ENCODE measurements at places on chromosomes 6 and 20.

- DNase-seq, result peak; percentile 47
These were observed 14.2 kb downstream of the PAX1 start for GRCh38 chr20:21719592-21720214.

GRCh38 chr6:134034961-134035822 lies 17.2 kb downstream of the SLC2A12 start:
- no peak for DNase-seq

- DNase-seq, result no peak
These were observed 725.3 kb downstream of the COL12A1 start for GRCh38 chr6:74480561-74480960.

GRCh38 chr6:143451531-143451930 lies 926 bp downstream of the PEX3 start:
- DNase-seq, result no peak

DNA sequence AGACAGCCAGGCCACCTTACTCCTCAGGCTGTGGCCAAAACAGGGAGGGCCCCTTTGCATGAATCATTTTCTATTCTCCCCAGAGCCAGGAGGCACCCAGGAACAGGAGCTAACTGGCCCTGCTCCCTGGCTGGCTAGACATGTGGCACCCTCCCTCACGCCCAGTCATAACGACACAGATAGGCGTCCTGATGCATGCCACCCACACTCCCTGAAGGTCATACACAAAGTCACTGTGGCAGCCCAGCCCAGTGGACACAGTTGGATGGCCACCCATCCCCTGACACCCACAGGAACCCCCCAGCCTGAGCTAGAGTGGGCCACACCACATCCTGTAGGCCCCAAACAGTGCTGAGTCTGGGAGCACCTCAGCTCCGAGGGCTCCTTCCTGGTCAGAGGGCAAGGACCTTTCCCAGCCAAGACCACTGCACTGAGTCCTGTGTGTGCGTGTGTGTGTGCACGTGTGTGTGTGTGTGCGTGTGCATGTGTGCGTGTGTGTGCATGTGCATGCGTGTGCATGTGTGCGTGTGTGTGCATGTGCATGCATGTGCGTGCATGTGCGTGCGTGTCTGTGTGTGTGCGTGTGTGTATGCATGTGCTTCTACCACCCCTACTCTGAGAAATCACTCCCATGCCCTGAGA lies 21.6 kb downstream of the TFEB start:
- DNase-seq, result no peak

DNA sequence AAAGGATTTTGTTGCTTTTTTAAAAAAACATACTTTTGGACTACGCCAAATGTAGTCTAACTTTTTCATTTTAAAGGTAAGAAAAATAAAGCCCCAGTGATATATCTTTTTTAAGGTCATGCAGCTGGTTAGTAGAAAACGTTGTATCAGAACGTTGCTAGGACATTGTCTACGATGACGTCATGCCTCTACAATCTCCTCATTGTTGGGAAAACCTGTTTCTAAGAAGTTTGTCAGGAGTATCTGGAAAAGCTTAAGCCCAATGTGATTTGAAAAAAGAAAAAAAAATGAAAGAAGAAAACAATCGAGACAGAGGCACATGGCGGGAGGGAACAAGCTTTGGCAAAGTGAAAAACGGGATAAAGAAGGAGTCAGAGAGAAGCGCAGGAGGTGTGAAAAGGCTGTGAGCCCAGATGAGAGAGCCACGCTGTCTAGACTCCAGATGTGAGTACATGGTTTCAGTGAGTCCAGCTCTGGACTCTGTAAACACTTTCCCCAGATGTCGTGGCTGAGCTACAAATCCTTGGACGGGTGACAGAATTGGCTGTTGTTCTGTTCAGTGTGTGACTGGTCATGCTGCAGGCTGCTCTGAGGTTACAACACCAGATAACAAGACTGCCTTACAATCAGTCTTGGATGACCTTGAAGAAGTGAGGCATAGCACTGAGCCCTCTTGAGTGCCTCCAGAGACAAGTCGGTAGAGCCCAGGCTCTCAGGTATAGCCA lies 656.7 kb upstream of the ID4 start:
- no peak for DNase-seq

DNA sequence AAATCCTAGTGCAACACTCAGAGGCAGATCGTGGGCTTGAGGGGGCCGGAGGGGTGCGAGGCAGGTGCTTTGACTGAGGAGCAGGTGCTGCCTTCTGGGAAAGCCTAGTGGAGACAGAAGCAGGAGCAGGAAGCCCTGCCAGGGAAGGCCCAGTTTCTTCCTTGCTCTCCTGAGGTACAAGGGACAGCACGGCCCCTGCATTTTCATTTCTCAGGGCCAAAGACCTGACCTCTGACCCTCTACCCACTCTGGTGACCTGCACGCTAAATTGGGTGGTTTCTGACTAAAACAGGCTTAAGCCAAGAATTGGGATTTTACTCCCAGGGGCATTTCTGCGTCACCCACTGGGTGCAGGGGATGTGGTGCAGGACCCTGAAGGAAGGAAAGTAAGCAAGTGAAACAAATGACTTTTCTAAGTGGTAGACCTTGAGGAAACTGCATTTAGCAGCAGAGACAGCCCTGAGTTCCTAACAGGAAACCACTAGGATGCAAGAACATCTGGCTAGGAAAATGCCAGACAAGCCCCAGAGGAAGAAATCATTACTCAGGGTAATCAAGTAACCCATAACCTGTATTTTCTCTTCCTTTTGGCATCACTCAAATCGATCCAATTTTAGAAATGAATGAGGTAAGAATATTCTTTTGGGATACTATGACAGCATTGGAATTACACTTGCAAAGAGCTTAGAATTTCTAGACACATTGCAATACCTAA lies 141.7 kb downstream of the CD164 start:
- DNase-seq, result no peak

- DNase-seq, result peak; percentile 78
These were observed 121.8 kb downstream of the SASH1 start for GRCh38 chr6:148464319-148465010.

DNA sequence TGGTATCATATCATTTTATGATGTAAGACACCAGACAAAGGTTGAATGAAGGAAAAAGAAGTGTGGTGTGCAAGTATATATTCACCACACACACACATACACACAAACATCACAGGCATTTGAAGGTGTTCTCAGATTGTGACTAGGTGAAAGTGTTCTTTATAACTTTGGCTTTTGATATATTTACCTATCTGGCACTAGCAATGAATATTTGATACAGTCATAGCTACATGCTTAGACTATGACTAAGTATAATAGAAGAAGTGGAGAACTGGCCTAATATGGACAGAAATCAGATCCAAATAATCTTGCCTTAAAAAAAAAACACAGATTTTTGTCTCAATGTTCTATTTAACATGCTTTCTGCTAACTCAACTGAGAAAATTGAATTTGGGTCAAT lies 809.9 kb downstream of the KIF16B start:
- no peak for DNase-seq

DNA sequence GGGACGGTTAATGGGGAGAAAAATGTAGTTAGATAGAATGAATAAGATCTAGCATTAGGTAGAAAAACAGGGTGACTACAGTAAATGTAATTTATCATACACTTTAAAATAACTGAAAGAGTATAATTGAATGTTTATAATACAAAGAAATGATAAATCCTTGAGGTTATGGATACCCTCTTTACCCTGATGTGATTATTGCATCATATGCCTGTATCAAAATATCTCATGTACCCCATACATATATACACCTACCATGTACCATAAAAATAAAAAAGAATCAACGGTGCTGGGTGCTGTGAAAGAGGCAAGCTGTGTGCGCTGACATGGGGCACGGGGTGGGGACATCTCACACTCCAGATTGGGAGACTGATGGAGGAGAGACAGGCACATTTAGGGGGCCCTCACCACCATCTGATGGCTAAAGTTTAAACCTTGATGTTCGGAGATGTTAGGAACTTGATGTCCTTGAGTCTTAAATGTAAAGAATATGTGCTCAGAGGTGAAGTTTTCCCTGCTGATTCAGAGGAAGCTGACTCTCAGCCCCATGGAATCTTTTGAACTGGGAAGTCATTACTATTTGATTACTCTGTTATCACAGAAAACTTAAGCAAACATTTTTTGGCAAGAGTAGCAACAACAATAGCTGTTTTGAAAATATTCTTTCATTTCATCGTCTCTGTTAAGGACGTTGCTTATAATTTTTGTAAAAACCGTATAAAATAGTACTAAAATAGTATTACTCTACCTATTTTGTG lies 26.4 kb upstream of the RFPL4B start:
- DNase-seq, result no peak

GRCh38 chr6:133254552-133255228 lies 13.5 kb downstream of the EYA4 start:
- DNase-seq, result no peak

GRCh38 chr6:46507426-46507825 lies 16.2 kb upstream of the RCAN2 start:
- no peak for DNase-seq

GRCh38 chr6:150925976-150926375 lies 60.5 kb downstream of the MTHFD1L start:
- DNase-seq, result no peak

- no peak for DNase-seq
These were observed 10.2 kb downstream of the HDAC2 start for GRCh38 chr6:113960795-113961194.

DNA sequence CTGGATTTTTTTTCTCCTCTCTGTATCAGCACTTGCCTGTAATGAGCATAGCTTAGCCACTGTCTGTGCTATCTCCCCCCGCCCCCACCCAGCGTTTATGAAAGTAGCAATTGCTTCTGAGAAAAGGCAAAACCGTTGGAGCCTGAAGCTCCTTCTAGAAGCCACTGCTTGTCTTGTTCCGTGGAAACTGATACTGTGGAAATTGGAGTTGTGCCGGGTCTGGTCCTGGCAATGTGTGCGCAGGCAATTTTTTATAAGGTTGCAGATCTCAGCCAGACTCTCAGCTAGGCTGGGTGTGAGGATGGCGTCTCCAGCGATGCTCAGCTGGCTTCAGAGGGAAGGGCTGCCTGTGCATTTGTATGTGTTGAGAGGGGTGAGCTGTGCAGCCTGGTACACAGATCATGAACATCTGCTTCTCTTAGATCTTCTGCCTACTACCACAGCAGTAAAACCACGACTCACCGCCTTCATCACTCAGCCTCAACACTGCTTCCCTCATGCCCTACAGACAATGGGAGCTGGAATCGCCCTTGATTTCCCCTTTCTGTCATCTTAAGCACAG lies 72.4 kb upstream of the GTSF1L start:
- no peak for DNase-seq

DNA sequence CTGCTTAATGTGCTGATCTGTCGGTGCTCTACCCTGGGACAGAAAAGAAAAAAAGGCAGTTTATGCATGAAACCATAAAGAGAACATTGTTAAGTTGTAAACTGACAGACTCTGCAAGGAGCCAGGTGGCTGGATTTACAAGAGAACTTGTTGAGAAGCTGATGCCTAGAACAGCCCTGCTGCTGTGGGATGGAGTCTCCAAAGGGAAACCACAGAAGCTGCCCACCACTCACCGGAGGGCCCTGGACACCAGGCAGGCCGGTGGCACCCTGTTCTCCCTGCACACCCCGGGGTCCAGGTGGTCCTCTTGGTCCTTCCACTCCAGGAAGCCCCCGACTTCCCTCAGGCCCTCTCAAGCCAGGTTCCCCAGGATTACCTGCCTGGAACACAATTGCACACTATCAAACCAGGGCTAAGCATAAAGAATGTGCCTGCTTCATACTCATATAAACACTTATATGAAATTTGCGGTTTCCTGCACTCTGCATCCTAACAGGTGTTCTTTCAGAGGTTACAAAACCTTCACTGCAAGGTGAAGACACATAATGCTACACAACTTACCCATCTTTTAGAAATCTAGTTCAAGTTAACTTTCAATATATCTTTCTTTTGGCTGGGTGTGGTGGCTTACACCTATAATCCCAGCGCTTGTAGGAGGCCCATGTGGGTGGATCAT lies 68.2 kb downstream of the COL9A1 start:
- DNase-seq, result no peak

DNA sequence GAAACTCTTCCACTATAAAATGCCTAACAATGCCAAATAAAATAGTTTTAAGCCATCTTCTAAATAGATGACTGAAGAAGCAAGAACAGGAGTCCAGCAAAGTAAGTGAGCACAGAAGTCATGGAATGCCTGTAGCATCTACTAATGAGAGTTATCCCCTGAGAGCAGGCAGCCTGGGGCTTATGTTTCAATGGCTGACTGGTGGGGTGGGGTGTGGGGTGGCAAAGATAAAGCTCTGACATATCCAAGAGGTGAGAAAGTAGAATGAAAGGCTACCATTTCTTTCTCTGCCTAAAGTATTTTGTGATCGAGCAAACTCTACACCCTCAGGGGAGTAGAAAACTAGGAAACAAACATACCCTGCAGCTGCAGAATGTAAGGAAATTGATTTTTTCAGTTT lies 348.8 kb downstream of the TFAP2B start:
- no peak for DNase-seq

DNA sequence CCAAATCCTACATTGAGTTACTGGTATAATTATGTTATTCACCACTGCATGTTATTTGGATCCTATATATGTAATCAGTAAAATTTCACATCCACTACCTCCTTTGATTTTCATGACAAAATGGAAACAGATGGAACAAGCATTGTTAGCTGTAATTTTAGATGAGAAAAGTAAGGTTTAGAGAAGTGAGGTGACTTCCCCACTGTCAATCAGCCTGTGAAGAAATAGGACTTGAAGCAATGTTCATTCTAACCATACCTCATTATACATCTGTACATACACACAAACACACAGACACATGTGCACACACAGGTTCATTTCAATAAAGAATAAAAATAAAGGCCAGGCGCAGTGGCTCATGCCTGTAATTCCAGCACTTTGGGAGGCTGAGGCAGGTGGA lies 23.7 kb upstream of the QKI start:
- no peak for DNase-seq

- DNase-seq, result no peak
These were observed 80.3 kb upstream of the BMP5 start for GRCh38 chr6:55955684-55956083.

DNA sequence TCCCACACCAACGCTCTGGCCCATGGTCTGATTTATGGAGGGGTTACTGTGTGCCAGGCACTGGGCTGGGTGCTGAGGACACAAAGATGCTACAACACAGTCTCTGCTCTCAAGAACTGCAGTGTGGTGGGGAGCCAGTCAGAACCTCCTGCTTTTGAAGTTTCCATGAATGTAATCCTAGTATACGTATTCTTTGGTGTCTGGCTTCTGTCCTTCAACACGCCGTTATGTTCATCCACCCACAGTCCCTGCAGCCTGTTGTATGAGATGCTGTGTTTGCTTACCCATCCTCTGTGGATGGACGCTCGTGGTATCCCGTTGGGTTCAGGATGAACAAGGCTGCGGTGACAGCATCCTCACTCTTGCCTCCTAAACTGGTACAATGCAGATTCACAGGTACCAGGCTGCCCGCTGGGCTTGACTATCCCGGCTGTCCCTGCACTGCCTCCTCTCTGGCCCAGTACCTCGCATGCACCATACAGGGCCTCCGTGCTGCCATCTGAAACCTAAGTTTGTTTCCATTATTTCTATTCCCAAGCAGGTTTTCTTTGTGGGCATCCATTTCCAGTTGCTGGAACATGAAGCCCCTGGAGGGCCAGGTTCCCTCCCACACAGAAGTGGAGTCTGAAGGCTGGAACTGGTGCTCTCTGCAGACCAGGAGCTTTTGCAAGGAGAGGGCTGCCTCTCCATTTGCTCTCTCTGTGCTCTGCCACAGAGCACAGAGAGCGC lies 364.5 kb downstream of the ZFAND3 start:
- no peak for DNase-seq
